Cerebellar nuclear complex (tissue), 1 donor: ENCODE measurements at places on chromosomes 16 and 17.
A peak's percentile ranks its signal among the peaks of the same experiment; 100 is the strongest.

GRCh38 chr16:60949800-60950199 lies 1086.4 kb downstream of the CDH8 start:
- no peak for DNase-seq

GRCh38 chr17:40025991-40026815 lies 11.0 kb downstream of the CSF3 start:
- no peak for DNase-seq

GRCh38 chr16:11752856-11753255 lies 10.2 kb upstream of the TXNDC11 start:
- DNase-seq, result no peak

- DNase-seq, result no peak
Observed at GRCh38 chr16:74871608-74872007, 97.0 kb upstream of the FA2H start.

GRCh38 chr17:55705847-55706246 lies 16.8 kb downstream of the TMEM100 start:
- no peak for DNase-seq

DNA sequence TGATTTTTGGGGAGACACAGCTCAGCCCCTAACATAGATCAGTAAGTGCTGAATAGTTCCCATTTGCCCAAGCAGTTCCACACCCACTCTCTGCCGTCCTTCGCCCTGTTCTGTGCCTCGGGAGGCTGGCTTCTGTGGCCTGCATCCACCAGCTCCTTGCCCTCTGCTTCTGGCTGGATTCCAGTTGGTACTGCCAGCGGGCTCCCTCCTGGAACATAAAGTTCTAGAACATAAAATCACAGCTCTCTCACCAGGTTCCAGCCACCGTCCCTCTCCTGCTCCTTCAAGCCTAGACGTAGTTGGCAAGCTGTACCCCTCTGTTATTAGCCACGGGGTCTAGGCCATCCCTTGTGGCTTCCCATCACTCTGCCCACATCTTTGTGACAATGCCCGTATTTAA lies 3.9 kb upstream of the MRPS23 start:
- DNase-seq, result no peak

- no peak for DNase-seq
Observed at GRCh38 chr16:56649820-56650219, 1.9 kb upstream of the MT1B start.

DNA sequence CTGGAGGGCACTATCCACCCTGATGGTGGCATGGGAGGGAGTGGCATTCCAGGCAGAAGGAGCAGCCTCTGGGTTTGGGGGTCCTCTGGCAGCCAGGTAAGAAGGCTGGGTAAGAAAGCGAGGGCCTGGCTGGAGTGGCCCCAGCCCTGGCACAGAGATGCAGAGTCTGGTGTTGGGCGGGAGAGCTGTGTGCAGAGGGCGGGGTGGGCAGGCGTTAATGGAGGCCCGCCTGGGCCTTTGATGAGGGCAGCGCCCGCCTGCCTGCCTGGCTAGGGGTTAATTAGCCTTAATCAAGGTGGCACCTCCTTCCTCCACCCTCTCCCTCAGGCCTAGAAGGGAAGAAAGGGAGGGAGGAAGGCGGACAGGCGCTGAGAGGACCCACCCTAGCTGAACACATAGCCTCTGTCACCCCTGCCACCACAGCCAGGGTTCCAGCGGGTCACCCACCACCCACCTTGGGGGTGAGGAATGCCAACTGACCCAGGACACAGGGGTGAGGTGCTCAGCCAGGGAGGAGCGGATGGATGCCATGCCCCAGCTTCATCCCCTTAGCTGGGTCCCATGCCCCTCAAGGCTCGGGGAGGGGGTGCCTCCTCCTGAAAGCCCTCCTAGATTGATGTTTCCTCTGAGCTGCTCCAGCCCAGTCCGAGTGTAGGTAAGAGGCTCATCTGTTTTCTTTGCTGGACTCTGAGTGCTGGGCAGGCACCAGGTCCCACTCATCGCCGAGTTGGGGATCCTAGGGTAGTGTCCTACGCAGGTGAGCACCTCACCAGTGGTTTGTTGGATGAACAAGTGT lies 13.4 kb upstream of the FAM83G start:
- no peak for DNase-seq

GRCh38 chr17:30161601-30162000 lies 45.0 kb downstream of the NSRP1 start:
- no peak for DNase-seq

- DNase-seq, result no peak
Observed at GRCh38 chr17:29707212-29707571, 84.5 kb upstream of the CORO6 start.

DNA sequence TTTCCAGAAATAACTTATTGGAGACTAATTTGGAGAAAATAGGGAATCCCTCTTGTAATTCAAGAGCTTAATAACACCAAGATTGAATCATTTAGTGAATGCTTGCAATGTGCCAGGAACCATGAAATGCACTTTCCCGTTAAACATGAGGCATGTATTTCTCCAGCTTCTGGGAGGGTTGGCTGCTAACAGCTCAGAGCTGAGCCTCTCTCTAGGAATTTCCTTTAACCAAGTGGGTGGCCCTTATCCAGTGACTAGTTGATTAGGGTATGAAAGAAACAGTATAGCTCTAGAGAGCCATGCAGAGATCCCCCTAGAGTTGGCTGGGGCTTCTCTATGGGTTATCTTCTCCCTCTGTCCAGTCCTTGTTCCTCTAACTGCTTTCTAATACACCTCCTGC lies 356.4 kb upstream of the GOT2 start:
- no peak for DNase-seq

DNA sequence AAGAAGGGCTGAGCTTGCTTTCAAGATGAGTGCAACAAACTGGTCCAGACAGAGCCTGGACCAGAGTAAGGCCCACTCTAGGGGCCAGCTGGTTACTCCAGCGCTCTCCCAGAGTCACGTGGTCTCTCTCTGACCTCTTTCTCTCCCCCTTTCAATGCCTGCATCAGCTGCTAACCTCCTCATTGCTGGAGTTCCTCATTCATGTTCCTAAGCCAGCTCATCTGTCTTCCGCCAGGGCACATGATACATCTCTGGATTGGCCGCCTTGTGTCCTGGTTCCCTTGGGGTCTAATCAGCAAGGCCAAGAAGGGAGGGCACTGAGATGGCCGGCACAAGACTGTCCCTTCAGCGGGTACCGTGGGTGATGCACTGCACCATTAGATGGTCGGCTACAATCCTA lies 26.9 kb upstream of the ZFP90 start:
- DNase-seq, result no peak

GRCh38 chr17:82690786-82691489 lies 7.6 kb downstream of the RAB40B start:
- DNase-seq, result no peak

- no peak for DNase-seq
Observed at GRCh38 chr17:67679721-67680120, 38.0 kb upstream of the NOL11 start.

DNA sequence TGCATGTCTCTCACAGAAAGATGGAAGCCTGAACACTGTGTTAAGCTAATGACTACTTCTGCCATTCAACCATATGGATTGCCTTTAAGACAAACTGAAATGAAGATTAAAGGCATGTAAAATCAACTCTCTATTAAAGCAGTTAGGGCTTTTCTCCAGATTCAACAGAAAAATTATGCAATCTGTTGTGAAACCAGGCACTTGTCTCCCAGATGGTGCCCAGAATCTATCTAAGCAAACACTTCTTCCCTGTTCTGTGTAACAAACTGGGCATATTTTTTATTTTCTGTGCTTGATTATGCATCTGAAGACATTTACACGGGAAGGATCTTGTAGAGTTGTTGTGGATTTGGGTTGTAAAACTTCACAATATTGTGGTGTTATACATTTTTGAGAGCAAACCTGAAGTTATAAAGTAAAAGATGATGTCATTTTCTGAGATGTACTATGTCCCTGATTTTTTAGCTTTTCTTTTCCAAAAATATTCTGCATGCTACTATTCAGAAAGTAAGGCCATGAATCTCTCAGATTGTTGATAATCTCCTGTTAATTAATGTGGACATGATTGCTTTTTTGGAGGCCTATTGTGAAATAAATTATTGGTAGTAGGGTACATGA lies 1550.3 kb downstream of the CDH8 start:
- no peak for DNase-seq

- no peak for DNase-seq
Observed at GRCh38 chr16:47711809-47712208, 250.7 kb downstream of the PHKB start.

DNA sequence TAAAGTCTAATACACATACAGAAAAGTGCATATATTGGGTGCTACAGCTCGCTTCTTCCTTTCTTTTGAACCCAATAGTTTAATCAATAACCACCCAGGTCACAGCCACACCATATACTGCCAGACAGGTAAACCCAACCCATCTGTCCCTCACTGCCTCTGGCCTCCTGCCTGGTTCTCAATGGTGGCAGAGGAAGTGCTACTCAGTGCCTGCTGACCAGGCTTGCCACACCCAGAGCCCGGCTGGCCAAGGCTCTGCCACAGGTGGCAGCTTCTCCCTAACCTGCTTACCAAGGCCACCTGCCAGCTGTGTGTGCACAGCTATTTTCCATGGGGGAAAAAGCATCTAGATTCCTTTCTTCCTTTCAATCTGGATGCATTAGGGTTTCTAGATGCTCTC lies 584 bp downstream of the PMP22 start:
- no peak for DNase-seq

- DNase-seq, result peak; percentile 90
Observed at GRCh38 chr16:31117384-31118222, at the start of gene KAT8. Gene KAT8 (plus strand): TSS chr16:31117664. CDS start chr16:31117682, 18 bp downstream.

- DNase-seq, result no peak
Observed at GRCh38 chr17:28338056-28338768, 2.7 kb downstream of the TNFAIP1 start.

- no peak for DNase-seq
Observed at GRCh38 chr17:81931189-81931556, 3.6 kb upstream of the MAFG start.

DNA sequence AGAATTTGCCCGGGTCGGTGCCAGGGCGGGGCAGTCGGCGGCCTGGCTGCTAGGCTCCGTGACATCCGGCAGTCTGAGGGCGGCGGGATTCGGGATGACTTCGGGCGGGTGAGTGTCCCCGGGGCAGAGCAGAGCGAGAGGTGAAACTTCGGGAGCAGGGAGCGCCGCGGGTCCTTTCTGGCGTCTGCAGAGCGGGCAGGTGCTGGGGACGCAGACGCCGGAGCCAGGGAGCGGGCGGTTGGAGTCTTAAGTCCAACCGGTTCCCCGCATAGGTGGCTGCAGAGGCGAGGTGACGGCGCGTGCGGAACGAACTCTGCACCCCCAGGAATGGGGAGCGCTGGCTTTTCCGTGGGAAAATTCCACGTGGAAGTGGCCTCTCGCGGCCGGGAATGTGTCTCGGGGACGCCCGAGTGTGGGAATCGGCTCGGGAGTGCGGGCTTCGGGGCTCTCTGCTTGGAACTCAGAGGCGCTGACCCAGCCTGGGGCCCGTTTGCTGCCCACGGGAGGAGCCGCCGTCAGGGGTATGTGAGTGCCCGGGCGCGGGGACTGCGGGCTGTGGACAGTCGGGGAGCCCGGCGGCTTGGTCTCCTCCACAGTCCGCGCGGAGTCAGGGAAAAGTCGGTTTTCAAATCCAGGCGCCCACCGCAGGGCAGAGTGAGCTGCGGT lies at the start of gene B4GALNT2:
Gene B4GALNT2, plus strand, starts transcription at position 71 of the 666 bp plus-strand sequence. Its CDS starts 24 bp downstream, at position 95.
- no peak for DNase-seq

DNA sequence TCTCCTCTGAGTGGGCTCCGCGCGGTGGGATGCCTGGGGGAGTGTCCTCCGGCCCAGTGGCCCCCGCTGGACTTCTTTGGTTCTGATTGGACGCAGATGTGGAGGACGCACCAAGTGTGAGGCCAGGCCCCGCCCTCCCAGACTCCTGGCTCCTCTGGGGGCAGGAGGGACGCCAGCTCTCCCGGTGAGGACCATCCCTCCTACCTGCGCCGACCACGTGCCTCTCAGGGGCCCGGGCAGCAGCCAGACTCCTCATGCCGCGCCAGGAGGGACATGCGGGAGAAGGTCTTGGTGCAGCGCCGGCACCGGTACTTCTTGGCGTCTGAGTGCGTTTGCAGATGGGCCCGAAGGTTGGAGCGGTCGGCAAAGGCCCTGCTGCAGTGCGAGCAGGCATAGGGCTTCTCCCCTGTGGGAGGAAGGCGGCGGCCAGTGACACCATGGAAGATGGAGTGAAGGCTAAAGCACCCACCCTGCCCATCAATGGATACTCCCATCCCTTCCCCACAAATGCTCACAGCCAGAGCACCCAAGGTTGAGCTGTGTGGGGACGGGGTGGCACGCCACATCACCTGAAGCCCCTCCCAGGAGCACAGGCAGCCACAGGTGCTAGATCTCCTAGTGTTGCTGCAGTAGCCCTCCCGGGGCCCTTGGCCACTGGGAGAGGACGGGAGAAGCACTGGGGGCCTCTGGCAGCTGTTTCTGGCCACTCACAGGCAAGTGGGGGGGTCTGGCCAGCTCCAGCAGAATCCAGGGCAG lies 7.9 kb downstream of the SNAI3 start:
- DNase-seq, result no peak

DNA sequence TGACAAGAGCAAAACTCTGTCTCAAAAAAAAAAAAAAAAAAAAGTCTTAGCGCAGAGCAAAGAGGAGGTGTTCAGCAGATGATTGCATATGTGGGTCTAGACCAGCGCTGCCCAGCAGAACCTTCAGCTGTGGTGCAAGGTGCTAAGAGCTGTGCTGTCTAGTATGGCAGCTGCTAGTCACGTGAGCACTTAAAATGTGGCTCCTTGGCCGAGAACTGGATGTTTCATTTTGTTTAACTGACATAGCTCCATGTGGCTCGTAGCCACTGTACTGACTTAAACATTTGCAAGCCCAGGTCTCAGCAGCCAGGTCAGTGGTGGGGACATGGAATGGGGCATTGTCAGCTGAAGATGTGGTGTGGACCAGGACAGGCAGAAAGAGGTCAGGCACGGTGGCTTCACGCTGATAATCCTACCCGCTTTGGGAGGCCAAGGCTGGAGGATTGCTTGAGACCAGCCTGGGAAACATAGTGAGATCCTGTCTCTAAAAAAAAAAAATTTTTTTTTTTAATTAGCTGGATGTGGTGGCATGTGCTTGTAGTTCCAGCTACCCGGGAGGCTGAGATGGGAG lies 9.2 kb downstream of the C1QTNF1 start:
- DNase-seq, result no peak

DNA sequence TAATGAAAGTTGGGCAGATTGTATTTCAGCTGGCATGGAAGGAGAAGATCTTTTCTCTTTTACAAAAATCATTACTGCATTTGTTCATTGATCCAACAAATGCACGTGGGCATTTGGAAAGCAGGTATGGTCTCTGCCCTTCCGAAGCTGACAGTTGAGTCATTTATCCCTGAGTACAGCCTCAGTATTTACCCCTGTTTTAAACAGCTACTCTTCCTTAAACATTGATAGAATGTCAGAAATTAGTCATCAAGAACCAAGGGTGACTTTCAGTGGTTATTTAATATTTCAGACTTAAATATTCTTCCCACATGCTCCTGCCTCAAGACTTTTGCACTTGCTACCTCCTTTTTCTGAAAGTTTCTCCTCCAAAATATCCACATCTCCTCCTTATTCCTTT lies 226.7 kb upstream of the HSBP1 start:
- no peak for DNase-seq

DNA sequence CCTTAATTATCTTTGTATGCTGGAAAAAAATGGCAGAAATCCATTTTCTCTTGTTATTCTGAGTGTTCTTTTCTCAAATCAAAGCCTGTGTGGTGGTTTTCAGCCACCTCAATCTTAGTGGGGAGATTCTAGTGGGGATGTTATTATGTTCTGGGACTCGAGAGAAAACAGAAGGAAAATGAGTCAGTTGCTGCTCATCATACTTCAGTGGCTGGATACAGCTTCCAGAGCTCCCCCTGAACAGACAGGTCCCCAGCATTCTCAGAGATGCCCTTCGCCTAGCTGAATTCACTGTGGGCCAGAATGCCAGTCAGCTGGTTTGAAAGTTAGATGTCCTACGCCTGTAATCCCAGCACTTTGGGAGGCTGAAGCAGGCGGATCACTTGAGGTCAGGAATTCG lies 8.5 kb downstream of the ST6GALNAC1 start:
- DNase-seq, result no peak

- no peak for DNase-seq
Observed at GRCh38 chr16:56591377-56592060, 2.2 kb downstream of the MT3 start.
